ENCODE measurements at places on chromosomes 16 and 17.

GRCh38 chr17:65173284-65173793, 36.2 kb downstream of the RGS9 start:
- no peaks in the 10 kb centered on the region for H3K27me3 ChIP-seq
- DNase-seq, result peak; percentile 78
- H3K36me3 ChIP-seq, result no peaks in the 10 kb centered on the region
- H3K4me1 ChIP-seq, result peaks cover 16% of the 10 kb centered on the region

DNA sequence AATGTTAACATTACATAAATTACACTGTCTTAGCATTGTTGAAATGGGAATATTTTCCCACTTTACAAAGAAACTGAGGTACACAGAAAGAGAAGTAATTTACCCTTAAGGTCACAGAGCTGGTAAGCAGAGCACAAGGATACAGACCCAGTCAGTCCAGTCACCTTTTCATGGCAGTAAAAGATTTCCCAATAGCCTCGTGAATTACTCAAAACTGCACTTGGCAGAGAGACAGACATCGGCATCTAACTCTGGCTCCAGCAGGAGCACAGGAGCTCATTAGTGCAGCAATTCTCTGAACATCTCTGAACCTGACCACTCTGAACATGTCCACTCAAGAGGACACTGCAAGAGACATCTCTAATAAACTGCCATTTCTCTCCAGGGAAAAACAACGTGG, 3.1 kb downstream of the TEX2 start:
- no peaks in the 10 kb centered on the region for H3K36me3 ChIP-seq
- H3K27me3 ChIP-seq, result no peaks in the 10 kb centered on the region
- H3K4me3 ChIP-seq, result no peak overlapping the region

GRCh38 chr16:9908613-9909012, 273.6 kb downstream of the GRIN2A start:
- H3K27me3 ChIP-seq, result no peaks in the 10 kb centered on the region
- H3K4me1 ChIP-seq, result no peaks in the 10 kb centered on the region
- no peak overlapping the region for H3K27ac ChIP-seq
- no peak overlapping the region for H3K4me3 ChIP-seq
- no peaks in the 10 kb centered on the region for H3K36me3 ChIP-seq

- H3K36me3 ChIP-seq, result no peaks in the 10 kb centered on the region
- no peak overlapping the region for H3K27ac ChIP-seq
- no peak overlapping the region for H3K4me3 ChIP-seq
- H3K27me3 ChIP-seq, result no peaks in the 10 kb centered on the region
- H3K4me1 ChIP-seq, result no peaks in the 10 kb centered on the region
Observed at GRCh38 chr16:26128296-26128695, 436.5 kb downstream of the HS3ST4 start.

- H3K36me3 ChIP-seq, result no peaks in the 10 kb centered on the region
- H3K4me3 ChIP-seq, result no peak overlapping the region
- no peaks in the 10 kb centered on the region for H3K4me1 ChIP-seq
- DNase-seq, result no peak
- no peaks in the 10 kb centered on the region for H3K27me3 ChIP-seq
Observed at GRCh38 chr17:9266697-9267117, 245.4 kb downstream of the NTN1 start.

GRCh38 chr16:82949016-82949415, 322.2 kb downstream of the CDH13 start:
- no peaks in the 10 kb centered on the region for H3K27me3 ChIP-seq
- H3K4me1 ChIP-seq, result no peaks in the 10 kb centered on the region
- no peak for DNase-seq
- H3K4me3 ChIP-seq, result no peak overlapping the region
- no peak overlapping the region for H3K27ac ChIP-seq

- H3K4me3 ChIP-seq, result no peak overlapping the region
- no peaks in the 10 kb centered on the region for H3K27me3 ChIP-seq
- no peaks in the 10 kb centered on the region for H3K4me1 ChIP-seq
- no peak for DNase-seq
- no peak overlapping the region for H3K27ac ChIP-seq
Observed at GRCh38 chr16:6600167-6600566, 732.5 kb upstream of the RBFOX1 start.

DNA sequence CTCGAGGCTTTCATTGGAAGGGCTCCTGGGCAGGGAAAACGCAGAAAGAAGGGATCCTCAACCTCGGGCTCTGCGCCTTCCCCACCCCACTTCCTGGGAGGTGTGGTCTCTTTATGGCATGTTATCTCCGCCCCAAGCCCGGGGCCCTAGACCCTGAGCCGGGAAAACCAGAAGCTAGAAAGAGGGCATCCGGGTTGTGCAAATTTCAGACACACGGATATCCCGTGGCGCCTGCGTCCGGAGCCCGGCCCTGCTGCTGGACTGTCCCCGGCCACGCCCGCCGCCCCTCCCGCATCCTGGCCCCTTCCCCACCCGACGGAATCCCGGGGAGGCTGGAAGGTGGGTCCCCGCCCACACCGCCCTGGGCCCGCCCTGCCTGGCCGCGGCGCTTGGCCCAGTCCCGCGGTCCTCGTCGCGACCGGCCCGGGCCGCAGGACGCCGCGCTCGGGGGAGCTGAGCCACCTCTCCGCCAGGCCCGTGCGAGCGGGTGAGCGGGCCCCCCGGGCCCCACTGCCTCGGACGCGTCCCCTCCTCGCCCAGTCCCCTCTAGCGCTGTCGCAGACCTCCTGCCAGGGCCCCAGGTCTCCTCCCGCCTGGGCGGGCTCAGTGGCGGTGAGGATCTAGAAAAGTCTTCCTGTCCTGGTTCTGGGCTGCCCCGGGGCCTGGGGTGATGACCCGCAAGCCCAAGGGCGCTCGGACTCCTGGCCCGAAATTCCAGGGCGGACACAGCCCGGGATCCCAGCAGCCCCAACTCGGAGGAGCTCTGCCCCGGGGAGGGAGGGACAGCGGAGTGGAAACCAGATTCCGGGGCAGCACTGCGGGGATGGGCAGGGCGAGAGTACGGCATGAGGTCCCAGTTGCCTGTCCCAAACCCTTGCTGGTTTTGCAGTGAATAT, at the start of gene SLC16A5:
Gene SLC16A5, plus strand, starts transcription at position 397 of the 896 bp plus-strand sequence. CDS start 5,683 bp downstream, outside the sequence.
- no peaks in the 10 kb centered on the region for H3K36me3 ChIP-seq
- no peak within 1 kb of the TSS for H3K27ac ChIP-seq
- H3K4me1 ChIP-seq, result peaks cover 20% of the 10 kb centered on the region
- no peaks in the 10 kb centered on the region for H3K27me3 ChIP-seq

DNA sequence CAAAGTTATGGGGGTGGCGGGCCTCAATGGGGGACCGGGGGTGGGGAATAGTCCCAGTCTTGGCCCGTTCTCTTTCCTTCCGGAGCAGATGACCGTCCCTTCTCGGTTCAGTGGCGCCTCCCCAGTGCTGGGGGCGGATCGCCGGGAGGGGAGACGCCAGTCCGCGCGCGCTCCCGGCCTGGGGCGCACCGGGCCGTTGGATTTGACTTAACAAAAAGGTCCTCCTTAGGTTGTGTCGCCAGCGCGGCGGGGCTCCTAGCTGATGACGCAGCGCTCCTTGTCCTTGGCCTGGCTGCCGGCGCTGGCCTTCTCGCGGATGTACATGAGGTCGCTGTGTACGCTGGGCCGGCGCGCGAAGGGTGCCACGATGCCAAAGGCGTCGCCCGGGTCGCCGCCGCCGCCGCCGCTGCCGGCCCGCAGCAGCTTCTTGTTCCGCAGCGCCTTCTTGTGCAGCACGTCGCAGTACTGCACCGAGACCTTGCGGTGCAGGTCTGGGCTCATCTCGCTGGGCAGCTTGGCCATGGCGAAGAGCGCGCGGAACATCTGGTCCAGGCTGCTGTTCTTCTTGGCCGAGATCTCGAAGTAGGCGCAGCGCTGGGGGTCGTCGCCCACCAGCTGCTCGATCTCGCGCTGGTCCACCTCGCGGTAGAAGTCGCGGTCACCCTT, 1.2 kb downstream of the RASD1 start:
- peak; percentile 60 for DNase-seq
- H3K27ac ChIP-seq, result no peak overlapping the region
- H3K36me3 ChIP-seq, result peaks cover 19% of the 10 kb centered on the region
